ENCODE measurements at places on chromosomes 5 and 9.

DNA sequence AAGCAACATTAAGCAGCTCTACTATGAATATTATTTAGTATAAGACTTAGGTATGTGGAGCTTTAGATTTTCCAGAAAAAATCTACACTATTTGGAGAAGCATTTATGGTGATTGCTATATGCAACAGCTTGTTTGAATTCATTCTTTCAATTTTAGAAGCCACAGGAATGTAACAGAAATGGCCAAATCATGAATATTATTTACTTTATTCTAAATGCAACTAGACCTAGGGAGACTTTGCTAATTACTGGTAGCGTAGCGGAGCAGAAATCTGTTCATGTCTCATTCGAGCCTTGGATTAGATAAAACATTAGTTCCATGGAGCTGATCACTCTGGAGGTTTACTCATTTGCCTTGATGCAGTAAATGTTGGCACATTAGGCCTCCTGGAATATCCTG lies 290.2 kb downstream of the ZNF608 start:
- DNase-seq = no peak

DNA sequence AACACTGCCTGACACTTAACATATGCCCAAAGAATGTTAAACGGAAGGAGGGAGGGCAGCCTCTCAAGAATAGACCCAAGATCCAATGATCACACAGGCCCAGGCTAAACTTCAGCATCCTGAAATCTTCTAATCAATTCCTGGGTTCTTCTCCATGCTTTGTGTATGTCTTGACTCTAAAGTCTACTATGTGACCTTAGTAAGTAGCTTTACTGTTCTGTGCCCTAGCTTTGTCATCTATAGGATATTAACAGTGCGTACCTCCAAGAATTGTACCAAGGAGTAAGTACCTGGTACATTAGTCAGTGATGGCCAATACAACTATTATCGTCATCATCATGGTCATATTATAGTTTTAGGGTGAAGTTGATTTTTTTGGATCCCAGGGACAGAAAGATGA lies 96.6 kb downstream of the SGCD start:
- no peak for DNase-seq

DNA sequence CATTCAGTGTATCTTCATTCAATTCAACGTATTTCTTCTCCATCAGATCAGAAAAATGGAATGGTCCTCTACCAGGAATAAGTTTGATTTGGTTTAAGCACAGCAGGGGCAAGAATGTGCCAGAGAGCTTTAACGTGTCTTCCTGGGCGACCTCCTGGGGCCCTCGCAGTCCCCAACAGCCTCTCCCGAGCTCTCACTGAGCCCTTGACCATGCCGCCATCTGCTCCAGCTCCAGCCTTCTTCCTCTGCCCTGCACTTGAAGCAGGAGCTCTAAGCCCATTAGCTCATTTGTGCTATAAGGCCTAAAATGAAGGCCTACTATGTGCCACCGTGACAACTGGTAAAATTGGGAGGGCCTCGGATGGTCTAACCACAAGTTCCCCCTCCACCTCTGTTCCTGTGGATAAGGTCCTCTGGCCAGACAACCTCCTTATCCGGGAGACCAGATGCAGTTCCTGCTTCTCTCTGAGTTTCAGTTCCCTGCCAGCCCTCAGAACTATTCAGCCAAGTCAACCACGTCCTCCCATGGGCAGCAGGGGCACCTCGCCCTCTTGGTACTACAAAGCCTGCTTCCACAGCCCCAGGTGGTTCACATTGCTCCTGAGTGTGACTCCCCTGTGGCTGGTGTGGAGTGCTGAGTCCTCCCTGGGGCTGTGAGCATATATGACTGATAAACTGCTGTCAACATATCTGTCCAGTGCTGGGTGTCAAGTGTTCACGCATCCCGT lies 35.8 kb downstream of the C5orf15 start:
- no peak for DNase-seq

GRCh38 chr5:32138839-32139493 lies 35.2 kb downstream of the GOLPH3 start:
- DNase-seq = peak; percentile 76

DNA sequence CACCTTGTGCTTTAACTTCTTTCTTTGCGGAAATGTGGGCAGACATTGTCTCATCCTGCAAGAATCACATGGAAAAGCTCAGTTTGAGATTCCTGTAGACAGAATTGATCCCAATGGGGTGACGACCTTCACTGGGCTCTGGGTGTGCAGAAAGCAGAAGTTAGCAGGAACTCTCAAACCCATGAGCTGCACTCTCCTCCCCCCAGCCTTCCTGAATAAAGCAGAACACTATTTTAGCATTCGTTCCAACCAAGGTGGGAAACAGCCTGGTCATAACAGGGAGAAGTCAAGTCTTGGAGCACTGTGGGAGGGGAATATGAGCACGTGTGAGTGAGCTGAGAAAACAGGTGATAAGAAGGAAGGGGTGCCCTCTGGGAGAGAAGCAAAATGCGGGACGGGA lies 87.4 kb upstream of the FER start:
- DNase-seq = no peak

GRCh38 chr9:117437283-117437682 lies 22.4 kb upstream of the ASTN2 start:
- no peak for DNase-seq

- DNase-seq = no peak
These were observed 652.9 kb downstream of the SEMA5A start for GRCh38 chr5:8892926-8893325.

DNA sequence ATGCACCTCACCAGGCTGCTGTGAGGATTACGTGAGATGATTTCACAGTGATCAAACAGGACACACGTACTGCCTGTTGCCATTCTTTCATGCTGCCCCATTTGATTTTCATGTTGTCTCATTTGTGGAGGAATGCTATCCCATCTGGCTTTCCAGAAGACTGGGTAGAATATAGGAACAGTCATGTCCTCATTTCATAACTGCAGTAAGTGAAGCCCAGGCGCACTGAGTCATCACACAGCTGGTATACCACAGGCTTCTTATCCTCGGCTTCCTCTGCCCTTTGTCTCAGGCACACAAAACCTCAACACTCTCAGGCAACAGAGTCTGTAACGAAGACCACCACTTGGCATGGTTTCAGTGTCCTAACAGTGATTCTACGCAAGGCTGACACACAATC lies 62.3 kb downstream of the LHFPL2 start:
- DNase-seq = no peak

DNA sequence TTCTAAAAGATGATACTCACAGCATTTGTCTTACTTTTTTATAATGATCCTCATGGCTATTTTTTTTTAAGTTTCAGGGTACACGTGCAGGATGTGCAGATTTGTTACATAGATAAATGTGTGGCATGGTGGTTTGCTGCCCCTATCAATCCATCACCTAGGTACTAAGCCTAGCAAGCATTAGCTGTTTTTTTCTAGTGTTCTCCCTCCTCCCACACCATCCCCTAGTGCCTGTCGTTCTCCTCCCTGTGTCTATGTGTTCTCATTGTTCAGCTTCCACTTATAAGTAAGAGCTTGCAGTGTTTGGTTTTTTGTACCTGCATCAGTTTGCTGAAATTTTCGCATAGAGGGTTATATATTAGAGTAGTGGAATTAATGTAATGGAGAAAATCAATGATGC lies 189.1 kb upstream of the CDH12 start:
- no peak for DNase-seq

DNA sequence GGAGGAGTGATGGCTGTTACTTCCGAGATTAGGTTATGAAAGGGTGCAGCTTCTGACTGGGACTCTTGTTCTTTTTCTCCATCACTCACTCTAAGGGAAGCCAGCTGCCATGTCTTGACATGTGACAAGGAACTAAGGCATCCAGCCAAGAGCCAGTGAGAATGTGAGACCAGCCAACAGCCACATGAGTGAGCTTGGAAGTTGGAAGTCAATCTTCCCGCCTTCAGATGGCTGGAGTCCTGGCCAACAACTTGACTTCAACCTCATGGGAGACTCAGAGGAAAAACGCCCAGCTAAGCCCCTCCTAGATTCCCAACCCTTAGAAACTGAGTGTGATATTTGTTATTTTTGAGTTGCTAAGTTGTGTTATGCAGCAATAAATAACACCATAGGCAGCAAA lies 201.1 kb downstream of the SNX18 start:
- no peak for DNase-seq

DNA sequence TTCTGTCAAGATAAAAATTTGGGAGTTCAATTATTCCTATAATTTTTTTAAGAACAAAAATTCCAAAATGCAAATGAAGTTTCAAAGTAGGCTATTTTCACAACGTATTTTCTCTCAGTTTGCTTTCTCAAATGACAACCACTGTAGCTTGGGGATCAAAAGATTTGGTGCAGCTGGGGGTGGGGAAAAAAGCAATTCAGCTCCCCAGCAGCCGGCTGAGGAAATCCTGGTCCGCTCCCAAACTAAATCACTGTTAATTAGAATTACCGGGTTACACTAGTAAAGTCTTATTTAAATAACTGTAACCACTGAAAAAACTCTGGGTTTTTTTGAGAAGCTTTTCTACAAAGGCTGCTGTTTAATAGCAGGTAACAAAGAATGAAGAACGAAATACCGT lies 5.7 kb downstream of the NR6A1 start:
- no peak for DNase-seq

DNA sequence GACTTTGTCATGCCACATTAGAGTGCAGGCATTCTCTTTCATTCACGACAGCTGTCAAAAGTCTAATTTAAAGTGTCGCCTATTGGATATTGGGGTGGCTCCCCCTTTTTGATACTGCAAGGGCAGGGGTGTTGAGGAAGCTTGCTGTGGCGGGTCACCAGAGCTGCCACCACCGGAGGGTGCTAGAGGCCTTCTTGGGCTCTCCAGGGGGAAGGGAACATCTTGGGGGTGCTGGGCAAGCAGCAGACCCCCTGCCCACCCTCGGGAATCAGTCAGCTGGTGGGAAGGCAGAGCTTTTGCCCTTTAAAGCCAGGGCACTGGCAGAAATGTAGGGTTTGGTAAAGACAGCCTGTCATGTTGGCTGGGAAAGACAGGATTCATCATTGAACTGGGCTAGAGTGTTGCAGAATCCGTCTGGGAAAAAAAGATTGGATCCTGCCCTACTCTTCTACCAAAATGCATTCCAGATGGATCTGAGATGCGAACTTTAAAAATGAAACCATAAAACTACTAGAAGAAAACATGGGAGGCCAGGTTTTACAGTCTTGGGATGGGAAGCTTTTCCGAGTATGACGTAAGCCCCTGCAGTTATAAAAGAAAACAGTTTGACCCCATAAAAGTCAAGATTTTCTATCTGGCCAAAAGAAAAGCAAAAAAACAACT lies 22.3 kb downstream of the COL5A1 start:
- DNase-seq = no peak

DNA sequence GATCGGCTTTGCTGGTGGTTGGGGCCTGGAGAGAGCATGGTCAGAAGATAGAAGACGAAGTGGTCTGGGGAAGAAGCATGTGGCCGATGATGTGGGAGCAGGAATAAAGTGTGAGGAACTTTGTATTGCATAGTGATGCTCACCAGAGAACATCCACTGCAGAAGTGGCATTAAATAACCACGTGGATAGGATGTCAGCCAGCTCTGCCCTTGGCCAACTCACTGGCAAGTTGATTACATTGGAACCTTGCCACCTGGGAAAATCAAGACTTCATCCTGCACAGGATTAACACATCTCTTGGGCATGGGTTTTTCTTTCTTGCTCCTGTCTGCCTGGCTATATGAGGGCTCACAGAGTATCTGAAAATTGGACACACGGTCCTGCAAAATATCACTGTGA lies 217.4 kb downstream of the DMRT2 start:
- DNase-seq = no peak

DNA sequence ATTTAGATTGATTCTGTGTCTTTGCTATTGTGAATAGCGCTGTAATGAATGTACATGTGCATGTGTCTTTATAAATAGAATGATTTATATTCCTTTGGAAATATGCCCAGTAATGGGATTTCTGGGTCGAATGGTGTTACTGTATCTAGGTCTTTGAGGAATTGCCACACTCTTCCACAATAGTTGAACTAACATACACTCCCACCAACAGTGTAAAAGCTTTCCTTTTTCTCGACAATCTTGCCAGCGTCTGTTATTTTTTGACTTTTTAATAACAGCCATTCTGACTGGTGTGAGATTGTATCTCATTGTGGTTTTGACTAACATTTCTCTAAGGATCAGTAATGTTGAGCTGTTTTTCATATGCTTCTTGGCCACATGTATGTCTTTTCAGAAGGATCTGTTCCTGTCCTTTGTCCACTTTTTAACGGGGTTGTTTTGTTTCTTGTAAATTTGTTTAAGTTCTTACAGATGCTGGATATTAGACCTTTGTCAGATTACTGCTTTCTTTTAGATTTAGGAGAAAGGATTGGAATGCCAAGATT lies 125.0 kb upstream of the NR5A1 start:
- no peak for DNase-seq

DNA sequence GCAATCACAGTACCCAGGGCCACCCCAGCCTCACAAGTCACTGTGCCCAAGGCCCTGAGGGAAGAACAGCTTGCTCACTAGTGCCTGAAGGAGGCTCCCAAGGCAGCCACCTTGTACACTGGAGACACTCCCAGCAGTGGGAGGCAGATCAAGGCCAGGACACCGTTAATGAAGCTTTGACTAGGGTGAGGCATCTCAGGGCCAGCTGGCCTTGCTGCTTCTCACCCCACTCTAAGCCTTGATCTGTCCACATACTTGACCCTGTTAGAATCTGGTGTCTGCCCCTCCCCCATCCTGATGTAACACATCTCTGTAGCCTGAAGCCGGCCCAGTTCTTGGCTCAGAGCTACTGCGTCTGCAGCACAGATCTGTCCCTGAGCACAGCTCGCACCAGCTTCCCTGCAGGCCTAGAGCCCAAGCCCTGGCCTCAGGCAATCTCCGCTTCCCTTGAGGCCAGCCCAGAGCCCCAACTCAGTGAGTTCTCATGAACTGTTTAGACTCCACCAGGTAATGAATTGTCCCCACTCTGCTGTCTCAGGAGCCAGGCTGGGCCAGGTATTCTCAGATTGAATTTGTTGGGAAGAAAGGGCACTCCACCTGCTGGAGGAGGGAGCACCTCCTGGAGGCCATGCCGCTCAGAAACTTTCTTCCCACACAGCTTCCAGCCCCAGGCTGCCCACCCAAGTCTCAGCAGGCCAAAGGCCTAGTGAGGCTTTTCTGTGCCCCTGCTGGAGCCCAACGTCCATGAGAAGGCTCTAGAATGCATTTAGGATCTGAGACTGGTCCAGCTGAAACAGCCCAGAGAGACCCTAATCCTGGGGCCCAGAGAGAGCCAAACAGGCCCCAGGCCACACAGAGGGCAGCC lies 13.4 kb upstream of the JADE2 start:
- DNase-seq = no peak

DNA sequence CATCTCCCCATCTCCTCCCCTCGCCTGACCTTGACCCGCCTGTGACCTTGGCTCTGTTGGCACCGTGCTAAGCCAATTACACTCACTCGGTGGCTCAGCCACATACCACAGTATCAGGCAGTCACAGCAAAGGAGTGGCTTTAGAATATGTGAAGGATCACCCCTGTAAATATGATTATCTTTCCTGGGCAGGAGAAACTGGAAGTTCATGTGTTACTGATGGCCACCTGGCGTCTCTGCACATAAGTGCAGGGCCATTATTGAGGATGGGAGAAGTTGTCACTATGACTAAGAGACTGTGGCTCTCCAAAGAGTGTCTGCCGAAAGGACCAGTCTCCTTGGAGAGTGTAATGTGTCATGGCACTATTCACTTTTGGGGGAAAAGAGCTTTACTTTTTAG lies 116.9 kb upstream of the S1PR3 start:
- DNase-seq = no peak

- DNase-seq = peak; percentile 68
These were observed 5.3 kb upstream of the ACO1 start for GRCh38 chr9:32378993-32379729.

- no peak for DNase-seq
These were observed 19.4 kb downstream of the OGN start for GRCh38 chr9:92385001-92385400.

GRCh38 chr5:58969795-58970194 lies 386.9 kb downstream of the RAB3C start:
- DNase-seq = no peak

GRCh38 chr9:75775166-75775565 lies 115.3 kb upstream of the PCSK5 start:
- no peak for DNase-seq

Measured in stimulated activated CD4-positive, alpha-beta T cell treated with anti-CD3 and anti-CD28 coated beads, Interleukin-4, amount 100 ng/mL, for 24 hours (primary cell).